Epithelial cell of proximal tubule (primary cell): ENCODE measurements at places on chromosomes 16 and 17.

DNA sequence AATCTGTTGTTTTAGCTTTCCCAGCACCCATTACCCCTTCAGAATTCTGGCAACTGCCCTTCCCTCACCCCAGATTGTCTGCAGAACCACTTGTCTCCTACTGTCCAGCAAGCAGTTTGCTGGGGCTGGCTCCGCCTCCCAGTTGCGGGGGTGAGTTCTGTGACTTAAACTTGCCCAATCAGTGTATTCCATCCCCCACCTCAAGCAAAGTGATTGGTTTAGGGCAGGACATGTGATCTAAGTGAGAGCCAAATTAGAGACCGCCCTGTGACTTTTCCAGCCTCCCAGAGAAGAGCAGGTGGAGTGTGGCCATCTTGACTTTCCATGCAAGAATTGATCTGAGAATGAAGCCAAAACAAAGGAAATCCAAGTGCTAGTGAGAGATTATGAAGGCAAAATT lies 22.7 kb upstream of the SRCIN1 start:
- DNase-seq: no peak

DNA sequence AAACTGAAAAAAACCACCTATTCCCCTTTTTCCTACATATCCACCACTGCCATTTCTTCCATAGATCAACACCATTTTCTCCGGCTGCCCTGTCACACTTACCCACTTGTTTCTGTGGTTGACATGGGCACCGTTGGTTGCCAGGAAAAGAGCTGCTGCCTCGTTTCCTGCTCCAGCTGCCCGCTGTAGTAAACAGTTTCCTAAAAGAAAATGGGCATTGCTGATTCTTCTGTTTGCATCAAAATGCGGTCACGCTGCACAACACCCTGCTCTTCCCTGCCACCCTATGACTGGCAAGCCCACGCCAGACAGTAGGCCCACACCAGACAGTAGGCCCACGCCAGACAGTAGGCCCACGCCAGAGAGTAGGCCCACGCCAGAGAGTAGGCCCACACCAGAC lies 46.3 kb downstream of the CYB5D2 start:
- DNase-seq: no peak

DNA sequence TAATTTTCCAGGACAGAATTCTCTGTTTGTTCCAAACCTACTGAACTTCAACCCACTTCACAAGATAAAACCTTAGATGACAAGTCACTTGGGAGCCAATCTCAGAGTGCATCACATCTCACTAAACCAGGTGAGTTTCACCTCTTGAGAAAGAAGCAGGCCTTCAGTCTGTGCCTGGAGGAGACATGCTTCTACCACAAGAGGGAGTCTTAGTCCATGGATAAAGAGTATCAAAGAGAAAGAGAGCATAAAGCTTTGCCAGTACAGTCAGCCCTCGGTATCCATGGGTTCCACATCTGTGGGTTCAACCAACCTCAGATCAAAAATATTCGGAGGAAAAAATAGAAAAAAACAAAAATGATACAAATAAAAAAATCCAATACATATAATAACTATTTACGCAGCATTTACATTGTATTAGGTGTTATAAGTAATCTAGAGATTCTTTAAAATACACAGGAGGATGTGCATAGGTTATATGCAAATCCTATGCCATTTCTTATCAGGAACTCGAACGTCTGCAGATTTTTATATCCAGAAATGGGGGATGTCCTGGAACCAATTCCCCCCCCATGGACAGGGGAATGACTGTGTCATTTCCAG lies 37.7 kb downstream of the DUSP14 start:
- DNase-seq: peak; percentile 15

DNA sequence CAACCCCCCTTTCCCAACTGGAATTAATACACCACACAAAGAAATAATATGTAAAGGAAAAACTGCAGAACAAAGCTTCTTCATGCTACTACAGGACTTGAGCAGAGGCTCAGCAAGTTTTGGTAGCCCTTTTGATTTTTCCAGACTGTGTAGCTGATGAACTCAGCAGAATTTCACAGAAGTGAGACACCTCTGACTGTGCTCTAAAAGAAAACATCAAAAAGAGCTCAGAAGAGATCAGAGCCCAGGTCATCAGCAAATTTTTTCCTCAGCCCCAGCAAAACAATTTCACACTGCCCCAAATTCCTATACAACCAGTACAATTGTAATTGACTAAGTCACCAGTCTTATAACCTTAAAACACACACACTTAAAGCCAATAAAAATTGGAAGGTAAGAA lies 38.0 kb downstream of the TTC19 start:
- no peak for DNase-seq

- peak; percentile 58 for DNase-seq
Observed at GRCh38 chr17:18260332-18261145, at the start of gene MIEF2. TSS of gene MIEF2 (plus strand) at chr17:18260662. CDS start at chr17:18262721, 2,059 bp downstream.
